Activated CD4-positive, alpha-beta T cell treated with anti-CD3 and anti-CD28 coated beads, Interleukin-2, amount 50 U/mL, for 16 hours (primary cell): ENCODE measurements at places on chromosomes 11 and 22.

DNA sequence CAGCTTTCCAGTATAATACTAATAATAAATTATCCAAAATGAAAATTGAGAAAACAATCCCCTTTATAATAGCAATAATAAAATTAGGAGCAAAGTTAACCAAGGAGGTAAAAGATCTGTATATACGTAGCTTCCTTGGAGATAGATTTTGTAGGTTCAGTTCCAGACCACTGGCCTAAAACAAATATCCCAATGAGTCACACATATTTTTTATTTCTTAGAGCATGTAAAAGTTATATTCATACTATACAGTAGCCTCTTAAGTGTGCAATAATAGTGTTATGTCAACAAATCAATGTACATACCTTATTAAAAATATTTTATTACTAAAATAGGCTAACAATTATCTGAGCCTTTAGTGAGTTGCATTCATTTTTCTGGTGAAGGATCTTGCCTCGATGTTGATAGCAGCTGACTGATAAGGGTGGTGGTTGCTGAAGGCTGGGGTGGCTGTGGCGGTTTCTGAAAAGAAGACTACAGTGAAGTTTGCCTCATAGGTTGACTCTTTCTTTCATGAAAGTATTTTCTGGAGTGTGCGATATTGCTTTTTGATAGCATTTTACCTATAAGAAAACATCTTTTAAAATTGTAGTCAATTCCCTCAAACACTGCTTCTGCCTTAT lies 178.5 kb downstream of the ARHGAP42 start:
- DNase-seq: no peak

DNA sequence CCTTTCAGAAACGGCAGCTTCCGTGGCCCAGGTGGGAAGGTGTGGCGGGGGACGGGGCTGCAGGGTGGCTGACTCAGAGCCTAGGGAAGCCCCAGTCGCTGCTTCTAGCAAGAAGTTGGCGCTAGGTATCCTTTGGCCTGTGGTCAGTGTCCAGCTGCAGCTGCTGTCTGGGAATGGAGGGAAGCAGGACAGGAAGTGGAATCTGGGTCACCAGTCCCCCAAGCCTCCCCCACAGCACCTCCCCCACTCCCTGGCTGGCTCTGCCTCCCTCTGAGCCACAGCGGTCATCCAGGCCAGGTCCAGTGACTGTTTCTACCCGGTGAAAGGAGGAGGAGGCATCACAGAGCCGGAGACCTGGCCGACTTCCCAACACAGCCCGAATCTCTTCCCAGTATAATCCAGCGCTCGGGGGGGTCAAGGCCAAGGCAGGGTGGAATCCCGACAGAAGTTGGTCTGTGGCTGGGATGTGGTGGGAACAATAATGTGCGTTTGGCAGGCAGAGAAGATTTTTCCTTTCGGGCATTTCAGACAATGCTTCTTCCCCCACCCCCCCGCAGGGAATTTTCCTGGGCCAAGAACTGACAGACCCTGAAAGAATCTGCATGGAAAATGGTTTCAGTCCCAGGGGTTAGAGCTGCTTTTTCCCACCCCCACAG lies 45.1 kb downstream of the C11orf96 start:
- no peak for DNase-seq

DNA sequence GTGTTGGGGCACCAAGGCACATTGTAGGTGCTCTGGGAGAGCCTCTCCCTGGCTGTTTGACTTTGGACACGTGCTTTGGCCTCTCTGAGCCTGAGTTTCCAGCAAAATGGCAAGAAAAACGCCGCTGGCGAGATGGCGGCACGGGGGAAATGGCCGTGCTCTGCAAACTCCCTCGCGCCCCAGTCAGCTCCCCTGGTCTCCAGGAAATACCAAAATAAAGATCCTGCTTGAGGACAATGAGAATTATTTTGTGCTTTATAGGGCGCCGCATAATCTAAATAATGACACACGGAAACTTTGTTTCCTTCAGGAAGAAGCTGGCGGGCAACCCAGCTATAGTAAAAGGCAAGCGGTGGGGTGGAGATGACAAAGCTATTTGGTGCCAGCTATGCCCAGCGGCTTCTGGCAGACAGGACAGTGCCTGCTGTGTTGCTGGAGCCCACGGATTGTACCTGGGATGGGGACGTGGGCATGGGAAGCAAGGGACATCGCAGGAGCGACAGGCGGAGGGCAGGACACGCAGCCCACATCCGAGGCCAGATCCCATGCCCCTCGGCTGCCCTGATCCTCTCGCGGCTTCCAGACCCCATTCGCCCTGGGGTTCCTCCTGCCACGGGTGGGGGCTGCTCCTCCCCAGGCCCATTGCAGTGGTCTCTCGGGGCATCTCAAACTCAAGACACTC lies 26.3 kb upstream of the RFPL3 start:
- no peak for DNase-seq

DNA sequence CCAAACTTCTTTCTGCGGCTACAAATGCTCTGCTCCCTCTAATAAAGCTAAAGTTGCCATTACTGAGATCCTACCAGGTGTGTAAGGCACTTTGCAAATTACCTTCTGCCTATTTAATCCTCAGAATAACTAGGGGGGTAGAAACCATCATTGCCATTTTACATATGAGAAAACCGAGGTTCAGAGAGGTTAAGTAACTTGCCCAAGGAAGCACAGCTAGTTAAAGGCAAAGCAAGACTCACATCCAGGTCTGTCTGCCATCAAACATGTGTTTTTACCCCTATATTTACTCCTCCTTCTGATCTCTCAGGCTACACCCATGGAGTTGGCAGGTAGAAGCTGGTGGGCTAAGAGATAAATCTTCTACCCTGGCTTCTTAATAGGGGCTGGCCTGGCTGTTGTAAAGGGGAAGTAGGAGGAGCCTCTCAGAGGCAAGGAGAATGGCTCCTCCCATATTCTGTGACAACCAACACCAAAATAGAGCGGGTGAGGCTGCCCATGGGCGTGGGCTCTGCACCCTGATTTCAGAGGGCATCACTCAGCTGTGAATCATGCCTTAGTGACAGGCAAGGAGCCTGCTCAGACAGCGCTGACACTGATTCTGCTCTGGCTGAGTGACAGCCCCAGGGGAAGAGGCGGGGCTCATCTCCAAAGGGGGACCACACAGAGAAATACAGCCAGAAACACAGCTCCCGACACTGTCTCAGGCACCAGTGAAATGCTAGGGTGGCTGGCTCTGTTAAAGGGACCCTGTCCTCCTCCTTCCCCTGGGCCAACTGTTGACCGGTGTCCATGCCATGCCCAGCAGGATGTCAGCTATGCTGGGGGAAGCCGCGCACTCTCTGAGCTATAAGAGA lies 106.8 kb downstream of the ABTB2 start:
- peak; percentile 42 for DNase-seq

DNA sequence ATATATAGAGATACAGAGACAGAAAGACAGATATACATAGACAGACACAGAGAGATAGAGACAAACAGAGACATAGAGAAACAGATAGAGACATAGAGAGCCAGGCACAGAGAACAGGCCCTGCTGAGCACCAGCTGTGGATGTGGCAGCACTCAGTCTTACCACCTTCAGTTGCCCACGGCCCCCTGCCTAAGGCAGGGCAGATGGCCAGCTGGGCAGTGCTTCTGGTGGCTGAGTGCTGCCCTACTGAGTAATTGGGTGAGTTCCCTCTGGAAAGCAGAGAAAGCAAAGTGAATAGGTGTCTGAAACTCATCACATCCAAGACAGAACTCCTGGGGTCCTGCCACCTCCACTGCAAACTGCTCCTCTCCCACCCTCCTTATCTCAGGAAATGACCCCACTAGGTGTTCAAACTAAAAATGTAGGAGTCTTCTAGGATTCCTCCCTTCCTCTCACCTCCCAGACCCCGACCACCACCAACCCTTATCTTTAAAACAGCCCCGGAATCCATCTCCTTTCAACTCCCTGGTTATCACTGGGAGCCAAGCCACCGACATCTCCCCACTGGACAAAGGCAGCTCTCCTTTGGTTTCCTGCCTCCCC lies 27.2 kb downstream of the SYN3 start:
- DNase-seq: no peak

- no peak for DNase-seq
Measured at GRCh38 chr11:33064033-33064825, 24.9 kb downstream of the TCP11L1 start.

GRCh38 chr11:32529994-32530588 lies 53.5 kb upstream of the EIF3M start:
- no peak for DNase-seq

GRCh38 chr22:37218399-37218770 lies 6.1 kb upstream of the SSTR3 start:
- no peak for DNase-seq

DNA sequence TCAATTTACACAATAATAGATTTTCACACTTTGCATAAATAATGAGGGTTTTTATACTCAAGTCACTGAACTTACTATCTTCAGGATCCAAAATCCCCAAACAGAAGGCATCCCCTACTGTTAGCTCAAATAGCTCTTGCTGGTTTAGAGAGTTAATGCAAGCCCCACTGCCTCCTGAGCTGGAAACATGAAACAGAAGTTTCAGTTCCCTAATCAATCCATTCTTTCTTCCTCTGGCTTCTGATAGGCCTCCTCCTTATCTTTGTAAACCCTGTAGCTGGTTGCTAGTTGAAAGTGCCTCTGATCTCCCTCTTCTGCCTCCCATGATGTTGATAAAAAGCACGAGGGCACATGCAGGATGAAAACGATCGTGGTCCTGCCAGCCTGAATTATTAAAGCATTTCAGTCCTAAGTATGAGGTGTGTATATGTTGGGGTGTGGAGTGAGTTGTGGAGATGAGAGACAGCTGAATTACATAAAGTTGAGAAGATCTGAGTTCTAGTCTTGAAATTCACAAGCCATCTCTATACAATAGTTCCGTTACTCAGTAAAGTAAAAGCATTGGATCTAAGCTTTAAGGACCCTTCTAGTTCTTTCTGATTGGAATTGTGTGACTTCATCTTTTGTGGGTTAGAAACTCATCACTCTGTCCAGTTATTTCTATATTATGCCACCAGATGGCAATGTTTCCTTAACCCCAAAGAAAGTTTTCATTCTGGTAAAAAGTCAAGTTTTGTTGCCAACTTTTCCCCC lies 35.0 kb upstream of the EHF start:
- DNase-seq: peak; percentile 30

- DNase-seq: peak; percentile 35
Measured at GRCh38 chr22:24554313-24555164, at the start of gene GUCD1. TSS of gene GUCD1 (minus strand) at chr22:24555138. CDS start at chr22:24554991, 147 bp downstream.

DNA sequence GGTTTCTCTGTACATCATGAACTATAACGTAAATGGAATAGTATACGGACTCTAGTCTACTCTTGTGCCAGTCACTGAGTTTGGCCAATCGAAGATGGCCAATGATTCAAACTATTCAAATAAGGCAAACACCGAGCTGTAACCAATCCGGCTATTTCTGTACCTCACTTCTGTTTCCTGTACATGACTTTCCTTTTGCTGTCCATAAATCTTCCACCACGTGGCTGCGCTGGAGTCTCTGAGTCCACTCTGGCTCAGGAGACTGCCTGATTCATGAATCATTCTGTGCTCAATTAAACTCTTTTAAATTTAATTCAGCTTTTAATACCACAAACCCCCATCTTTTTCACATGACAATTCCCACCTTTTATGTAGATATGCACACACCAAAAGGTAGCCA lies 1.5 kb upstream of the JAML start:
- no peak for DNase-seq

GRCh38 chr11:76589964-76590950 lies 80.3 kb downstream of the LRRC32 start:
- DNase-seq: no peak

GRCh38 chr11:85912414-85912813 lies 57.2 kb downstream of the CCDC83 start:
- DNase-seq: no peak

- DNase-seq: no peak
Measured at GRCh38 chr11:90818196-90818745, 595.4 kb upstream of the CHORDC1 start.

DNA sequence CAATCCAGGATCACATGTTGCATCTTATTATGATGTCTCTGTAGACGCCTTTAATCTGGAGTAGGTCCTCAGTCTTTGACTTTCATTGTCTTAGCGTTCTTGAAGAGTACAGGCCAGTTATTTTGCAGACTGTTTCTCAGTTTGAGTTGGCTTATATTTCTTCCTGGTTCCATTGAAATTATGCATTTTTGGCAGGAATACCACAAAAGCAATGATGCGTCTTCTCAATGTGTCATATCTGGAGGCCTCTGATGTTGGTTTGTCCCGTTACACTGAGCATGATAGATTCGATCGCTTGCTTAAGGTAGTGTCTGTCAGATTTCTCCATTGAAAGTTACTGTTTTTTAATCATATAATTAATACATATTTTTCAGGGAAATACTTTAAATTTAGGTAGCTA lies 30.6 kb downstream of the TECTA start:
- DNase-seq: no peak

DNA sequence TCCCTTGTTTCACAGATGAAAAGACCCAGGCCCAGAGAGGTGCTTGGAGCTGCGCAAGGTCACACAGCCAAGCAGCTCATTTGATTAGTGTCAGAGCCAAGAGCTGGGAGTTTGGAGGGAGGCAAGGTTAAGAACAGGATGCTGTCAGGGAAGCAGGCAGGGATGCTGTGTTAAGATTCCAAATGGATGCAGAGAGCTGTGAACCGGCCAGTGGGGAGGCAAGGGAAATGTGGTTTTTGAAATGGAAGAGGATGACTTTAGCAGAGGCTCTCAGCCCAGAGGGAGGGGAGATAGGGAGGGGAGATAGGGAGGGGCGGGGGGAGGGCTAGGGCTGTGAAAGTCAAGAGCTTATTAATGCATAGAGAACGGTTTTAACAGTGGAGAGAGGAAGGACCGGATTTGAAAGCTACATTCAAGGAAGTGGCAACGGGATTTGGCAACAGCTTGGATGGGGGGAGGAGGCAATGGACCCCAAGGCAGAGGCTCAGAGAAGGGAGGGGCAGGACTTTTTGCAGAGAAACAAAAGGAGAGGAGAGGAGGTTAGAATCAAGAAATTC lies 13.0 kb downstream of the RTN4RL2 start:
- no peak for DNase-seq

- DNase-seq: no peak
Measured at GRCh38 chr11:127224276-127224675, 223.7 kb upstream of the KIRREL3 start.

GRCh38 chr11:68202165-68202564 lies 10.9 kb downstream of the KMT5B start:
- DNase-seq: no peak

- DNase-seq: no peak
Measured at GRCh38 chr22:17597217-17597616, 31.3 kb downstream of the ATP6V1E1 start.

- DNase-seq: no peak
Measured at GRCh38 chr11:69055212-69055586, 6.5 kb downstream of the TPCN2 start.

- DNase-seq: no peak
Measured at GRCh38 chr22:46077669-46078099, 72.6 kb upstream of the PPARA start.

- DNase-seq: peak; percentile 18
Measured at GRCh38 chr22:45009606-45010531, at the start of gene PHF21B. TSS of gene PHF21B (minus strand) at chr22:45010005. CDS start at chr22:45009549, 456 bp downstream.
